GM12864 (cell line): ENCODE measurements at places on chromosomes 7 and 10.

DNA sequence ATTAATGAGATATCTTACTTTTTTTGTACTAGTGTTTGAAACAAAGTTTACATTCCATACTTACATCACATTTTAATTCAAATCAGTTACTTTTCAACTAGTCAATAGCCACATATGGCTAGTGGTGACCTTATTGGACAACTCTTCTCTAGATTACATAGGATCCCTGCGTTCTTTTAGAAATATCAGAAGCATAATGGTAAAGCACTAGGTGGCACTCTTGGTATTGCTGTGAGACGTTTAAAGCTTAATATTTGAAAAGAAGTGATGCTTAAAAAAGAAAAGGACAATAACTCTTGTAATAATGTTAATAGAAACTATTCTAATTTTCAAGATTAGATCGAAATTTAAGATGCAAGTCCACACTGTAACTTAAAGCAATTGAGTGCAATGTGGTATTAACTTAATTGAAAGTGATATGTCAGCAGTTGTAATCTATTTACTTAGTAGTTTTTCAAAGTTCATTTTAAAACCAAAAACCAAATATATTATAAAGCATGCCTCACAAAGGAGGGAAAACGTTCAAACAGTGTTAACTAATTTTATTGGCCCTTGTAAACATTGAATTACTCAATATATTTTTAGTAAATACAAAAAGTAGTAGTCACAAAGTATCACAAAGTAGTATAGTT is 339.1 kb downstream of the ATRNL1 start:
- DNase-seq, result no peak

DNA sequence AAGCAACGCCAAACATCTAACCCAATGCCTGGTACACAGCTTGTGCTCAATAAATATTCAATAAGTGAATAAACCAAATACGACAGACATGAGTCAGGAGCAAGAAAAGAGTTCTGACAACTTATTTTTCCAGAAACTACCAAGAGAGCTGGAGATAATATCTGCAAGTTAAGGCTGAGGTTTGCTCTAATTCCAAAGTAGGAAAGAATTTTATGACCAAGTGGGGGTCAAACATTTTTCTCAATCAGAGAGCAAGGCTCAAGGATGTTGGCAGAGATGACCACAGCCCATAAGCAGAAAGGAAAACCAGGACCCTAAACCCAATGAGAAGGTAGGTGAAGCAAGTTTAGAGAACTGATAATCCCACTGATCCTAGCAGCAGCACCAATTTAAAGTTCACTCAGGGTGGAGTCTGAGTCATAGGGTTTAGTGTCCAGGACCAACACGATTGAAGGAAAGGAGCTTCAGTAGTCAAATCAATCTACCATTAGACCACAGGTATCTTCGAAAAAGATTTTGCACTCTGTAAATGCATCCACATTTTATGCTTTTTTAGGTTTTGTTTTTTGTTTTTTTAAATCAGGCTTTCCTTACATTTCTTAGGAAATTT is 49.3 kb upstream of the KCNIP2 start:
- no peak for DNase-seq

DNA sequence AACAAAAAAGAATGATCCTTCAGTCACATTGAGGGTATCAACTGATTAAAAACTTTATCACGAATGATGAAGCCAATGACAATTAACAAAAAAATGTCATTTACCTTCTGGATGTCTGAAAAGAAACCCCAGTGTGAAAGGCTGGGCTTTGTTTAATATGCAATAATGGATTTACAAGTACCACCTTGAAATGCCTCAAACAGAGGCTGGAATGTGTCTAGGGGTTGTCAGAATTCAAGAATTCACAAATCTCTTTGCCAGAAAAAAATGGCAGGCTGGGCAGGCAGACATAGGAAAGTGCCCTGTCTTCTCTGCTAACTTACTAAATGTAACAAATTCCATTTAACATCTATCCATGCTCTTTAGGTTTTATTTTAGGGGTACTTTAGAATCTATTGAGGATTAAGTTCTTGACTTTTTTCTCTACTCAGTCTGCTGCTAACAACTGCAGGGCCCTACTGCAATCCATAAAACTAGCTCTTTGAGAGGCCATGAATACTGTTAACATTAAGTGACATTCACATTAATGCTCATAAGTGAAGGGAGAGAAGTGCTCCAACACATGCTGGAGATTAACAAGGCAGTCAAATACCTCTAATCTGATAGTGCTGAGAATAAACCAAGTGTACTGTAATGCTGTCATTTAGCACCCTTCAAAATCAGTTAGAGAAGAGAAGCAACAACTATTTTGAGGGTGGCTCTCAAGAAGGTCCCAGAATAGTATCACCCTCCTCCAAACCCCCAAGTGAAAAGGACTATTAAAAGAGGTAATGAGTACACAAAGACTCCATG is 43.1 kb upstream of the KCNIP2 start:
- no peak for DNase-seq

GRCh38 chr10:122019414-122019975 is 30.5 kb downstream of the TACC2 start:
- DNase-seq, result no peak

- DNase-seq, result no peak
Measured at GRCh38 chr10:110340816-110341215, 36.1 kb upstream of the SMNDC1 start.

- no peak for DNase-seq
Measured at GRCh38 chr7:66974986-66975590, 20.3 kb downstream of the SBDS start.

DNA sequence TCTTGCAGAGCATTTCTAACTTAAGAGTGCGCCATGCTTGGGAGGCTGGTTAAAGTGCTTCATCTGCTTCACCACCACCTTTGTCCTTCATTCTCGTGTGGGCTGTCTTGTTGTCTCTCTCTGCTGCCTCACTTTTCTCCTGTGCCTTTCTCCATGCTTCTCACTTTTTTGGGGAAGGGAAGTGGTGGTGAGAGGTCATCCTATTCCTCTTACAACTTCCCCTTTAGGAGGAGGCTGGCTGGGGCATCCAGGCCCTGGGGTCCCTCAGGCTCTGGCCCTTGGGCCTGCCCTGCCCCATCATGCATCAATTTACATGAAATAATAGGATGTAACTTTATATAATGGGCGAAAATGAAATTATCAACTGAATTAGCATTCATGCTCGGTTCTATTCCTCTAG is 39.9 kb upstream of the PIP4K2A start:
- no peak for DNase-seq

DNA sequence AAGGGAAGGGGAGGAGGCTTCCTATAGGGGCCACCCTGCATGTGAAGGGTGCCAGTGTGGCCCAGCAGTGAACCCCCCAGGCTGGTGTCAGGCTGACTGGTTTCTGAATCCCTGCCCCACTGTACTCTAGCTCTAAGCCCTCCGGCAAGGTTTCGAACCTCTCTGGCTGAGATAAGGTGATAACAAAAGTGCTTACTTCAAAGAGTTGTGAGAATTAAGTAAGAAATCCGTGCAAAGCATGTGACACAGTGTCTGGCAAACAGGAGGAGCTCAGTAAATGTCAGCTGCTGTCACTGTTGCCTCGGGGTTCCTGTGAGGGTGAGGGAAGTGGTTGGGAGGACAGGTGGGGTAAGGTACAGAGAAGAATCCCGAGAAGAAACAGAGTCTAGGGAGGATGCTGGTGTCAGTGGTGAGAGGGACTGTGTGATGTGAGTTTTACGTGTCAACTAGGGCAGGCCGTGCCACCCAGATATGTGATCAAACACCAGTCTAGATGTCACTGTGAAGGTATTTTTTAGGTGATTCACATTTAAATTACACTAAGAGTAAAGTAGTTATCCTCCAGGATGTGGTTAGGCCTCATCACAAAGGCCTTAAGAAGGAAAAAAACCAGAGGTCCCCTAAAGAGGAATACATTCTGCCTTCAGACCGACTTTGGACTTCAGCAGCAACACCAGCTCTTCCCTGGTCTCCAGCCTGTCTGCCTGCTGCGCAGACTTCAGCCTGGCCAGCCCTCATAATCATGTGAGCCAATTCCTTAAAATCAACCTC is 64.4 kb downstream of the BPGM start:
- DNase-seq, result no peak

DNA sequence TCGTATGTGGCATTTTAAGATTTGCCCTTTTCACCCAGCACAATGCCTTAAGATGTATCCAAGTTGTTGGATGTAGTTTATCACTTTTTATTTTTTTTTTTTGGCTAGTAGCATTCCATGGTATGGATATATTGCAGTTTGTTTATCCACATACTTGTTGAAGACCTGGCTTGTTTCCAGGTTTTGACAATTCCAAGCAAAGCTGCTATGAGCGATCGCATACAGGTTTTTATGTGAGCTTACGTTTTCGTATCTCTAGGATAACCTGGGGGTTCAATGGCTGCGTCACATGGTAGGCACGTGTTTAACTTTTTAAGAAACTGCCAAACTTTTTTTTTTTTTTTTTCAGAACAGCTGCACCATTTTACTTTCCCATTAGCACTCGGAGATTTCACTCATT is 32.2 kb downstream of the BAIAP2L1 start:
- DNase-seq, result no peak

DNA sequence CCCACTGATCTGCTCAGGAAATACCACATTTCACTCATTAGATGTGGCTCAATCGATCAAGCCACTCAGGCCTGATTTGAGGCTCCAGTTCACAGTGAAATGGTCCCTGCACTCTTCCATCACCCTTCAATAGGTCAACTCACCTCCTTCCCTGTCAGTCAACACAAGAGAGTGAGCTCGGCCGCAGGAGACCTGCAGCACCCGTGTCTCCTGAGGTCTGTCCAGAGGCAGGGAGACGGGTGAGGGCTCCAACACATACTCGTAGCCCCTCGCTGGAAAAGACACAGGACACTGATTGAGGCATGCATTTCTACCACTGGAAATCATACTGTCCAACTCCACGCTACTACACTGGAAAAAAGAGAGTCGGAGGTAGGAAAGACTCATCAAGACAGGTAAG is 7.1 kb downstream of the RCC1L start:
- no peak for DNase-seq
